ENCODE measurements at places on chromosomes 1 and 21.

DNA sequence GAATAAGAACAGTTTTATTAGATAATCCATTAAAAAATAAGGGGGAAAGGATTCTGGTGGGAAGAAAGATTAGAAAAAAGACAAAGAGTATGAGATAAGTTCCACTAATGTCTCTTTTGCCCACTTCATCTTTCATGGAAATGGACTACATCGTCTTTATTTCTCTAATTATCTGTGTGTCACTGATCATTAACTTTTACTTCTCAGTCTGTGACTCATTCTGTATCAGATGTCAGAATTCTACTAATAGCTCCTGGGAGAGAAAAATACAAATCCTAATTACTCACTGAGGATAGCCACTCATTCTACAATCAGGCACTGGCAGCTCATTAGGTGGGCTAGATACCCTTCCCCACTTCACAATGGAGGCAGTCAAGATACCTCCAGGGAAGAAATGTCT lies 41.7 kb downstream of the ILDR2 start:
- no peak for DNase-seq

- no peak for DNase-seq
Observed at GRCh38 chr21:38830671-38831525, 25.2 kb downstream of the ETS2 start.

GRCh38 chr1:234154320-234155251 lies 218.7 kb upstream of the COA6 start:
- peak; percentile 60 for DNase-seq

DNA sequence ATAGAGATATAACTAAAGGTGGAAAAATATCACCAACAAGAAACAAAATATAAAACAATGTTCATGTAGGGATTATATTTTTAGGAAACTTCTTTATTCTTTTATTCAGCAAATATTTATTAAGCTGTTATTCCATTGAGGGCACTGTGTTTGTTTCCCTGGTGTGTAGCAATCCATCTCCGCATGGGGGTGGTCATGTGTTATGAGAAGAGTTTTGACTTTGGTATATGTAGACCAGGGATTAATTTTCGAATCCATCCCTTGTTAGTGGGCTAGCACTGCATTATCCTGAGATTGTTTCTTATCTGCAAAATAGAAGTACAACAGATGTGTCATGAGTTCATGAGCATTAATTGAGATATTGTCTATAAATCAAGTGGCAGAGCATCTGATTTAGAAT lies 190.2 kb upstream of the LRRC7 start:
- no peak for DNase-seq

GRCh38 chr1:26119892-26120608 lies 8.4 kb downstream of the PDIK1L start:
- no peak for DNase-seq

GRCh38 chr1:235712812-235713211 lies 63.2 kb upstream of the GNG4 start:
- no peak for DNase-seq

DNA sequence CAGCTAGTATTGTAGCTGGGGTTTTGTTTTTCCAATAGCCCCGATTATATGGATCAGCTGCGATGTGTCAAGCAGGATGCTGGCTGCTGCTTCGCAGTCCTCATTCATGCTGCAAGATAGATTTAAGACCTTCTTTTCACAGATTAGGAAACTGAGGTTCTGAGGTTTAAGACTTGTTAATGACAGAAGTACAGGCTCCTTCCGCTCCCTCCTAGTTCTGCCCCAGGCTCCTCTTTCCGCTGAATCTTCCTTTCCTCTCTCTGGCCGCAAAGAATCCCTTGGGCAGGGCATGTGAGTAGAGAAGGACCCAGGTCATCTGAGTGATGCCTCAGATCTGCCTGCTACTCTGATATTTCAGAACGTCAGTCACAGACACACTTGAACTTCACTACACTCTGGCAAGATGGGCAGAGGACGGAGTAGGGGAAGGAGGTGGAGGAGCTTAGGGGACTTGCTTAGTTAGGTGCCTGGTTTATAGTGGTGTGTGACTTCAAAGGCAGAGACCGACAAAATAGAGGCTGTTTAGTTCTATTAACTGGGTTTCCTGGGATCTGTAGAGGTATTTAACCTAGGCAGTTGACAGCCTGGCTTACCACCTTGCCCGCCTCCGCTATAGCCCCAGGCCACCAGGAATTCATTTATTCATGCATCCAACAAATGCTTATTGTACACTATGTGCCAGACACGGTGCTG lies 4.2 kb downstream of the IGSF21 start:
- DNase-seq = no peak

- DNase-seq = no peak
Observed at GRCh38 chr1:40243351-40243750, 4.4 kb upstream of the TMCO2 start.

- DNase-seq = no peak
Observed at GRCh38 chr1:24089743-24090555, 22.0 kb downstream of the MYOM3 start.

DNA sequence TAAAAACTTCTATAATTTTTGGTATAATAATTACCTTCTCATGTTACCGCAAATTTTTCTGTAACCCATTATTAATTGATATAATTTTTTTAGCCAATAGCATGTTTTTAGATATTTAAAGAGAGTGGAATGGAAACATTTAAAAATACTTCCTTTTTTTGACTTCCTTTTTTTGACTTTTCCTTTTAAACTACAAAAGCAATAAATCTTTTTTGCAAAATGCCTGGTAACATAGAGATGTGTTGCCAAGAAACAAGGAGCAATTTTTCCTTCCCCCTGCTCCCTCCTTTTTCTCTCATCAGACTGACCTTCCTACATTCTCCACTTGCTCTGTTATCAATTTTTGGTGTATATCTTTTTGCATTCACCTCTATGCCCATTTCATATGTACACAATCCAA lies 666.2 kb downstream of the ADGRL2 start:
- no peak for DNase-seq

DNA sequence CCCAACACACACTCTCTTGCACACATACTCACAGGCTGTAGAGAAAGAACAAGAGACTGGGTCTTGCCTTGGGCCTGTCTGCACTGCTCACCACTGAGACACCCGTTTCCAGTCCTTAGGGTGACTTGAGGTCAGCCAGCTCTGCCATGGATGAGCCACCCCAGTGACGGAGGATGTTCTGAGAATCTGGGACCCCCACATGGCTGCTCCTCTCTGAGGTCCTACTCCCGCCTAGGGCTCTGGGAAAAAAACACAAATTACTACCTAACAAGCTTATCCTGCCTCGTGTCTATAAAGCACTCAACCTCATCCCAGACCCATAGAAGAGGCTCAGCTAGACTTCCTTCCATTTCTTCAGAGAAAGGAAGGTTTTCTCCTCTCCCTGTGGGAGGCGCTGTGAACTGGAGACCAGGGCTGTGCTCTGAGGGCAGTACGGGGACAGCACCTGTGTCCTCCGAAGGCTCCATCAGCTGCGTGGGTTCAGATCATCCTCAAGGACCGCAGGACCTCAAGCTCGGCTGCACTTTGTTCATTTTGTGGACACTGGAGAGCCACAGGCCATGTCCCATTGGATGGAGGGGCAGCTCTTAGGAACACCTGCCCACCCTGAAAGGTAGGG lies 4.3 kb upstream of the CLEC20A start:
- no peak for DNase-seq

DNA sequence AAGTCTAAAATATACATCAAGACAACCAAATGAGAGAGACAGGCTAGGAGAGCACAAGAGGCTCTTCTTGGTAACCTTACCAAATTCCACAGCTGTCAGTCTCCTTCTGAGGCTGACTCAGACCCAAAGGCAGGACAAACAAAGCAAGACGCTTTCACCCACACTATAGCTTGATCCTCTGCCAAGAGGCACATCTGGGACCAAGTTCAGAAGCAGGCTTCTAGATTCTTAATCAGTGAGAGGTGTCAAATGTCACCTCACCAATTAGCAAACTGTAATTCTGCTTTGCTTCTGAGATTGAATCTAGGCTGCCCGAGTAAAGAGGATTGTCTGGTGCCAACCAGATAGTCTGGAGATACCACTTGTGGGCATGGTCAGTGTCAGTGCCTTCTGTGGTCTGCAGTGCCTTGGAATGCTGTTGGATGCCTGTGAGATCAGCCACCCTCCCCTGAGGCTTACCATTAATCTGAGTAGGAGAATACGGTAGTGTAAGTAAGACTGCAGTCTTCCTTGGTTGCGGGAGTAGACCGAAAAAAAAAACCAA lies 151.0 kb downstream of the FMN2 start:
- DNase-seq = no peak

DNA sequence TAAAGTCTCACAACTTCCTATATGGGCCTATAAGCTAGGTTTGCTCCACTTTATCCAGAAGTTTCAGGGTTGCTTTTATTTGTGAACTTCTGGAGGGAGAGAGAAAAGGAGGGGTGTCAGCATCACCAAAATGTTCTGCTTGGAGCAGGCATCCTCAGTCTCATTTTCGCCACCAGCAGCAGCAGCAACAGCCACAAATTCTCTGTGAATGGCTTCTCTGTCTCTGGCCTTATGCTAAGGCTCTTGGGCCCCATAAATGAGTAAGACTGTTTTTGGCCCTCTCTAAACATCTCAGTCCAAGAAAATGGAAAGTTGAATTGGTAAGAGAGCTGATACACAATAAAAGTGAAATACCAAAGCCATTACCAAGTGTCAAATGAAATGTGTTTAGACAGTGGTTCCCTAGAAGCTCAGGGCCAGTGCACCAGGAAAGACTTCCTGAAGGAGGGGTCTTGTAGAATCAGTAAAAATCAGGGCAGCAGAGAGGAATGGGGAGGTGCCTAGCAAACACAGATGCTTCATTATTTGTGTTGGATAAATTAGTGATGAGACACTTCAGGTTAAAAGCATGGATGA lies 53.0 kb upstream of the SPATA6 start:
- DNase-seq = no peak

DNA sequence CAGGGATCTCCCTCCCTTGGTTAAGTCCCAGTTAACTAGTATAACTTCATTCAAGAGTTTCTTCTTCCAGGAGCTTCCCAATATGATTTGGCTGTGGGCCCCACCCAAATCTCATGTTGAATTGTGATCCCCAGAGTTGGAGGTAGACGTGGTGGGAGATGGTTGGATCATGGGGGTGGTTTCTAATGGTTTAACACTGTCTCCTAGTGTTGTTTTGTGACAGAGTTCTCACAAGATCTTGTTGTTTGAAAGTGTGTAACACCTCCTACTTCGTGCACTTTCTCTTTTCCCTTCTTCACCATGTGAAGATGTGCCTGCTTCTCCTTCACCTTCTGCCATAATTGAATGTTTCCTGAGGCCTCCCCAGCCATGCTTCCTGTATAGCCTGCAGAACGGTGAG lies 251.8 kb upstream of the FGGY start:
- no peak for DNase-seq

GRCh38 chr1:10484521-10484920 lies 9.8 kb downstream of the PEX14 start:
- DNase-seq = no peak

DNA sequence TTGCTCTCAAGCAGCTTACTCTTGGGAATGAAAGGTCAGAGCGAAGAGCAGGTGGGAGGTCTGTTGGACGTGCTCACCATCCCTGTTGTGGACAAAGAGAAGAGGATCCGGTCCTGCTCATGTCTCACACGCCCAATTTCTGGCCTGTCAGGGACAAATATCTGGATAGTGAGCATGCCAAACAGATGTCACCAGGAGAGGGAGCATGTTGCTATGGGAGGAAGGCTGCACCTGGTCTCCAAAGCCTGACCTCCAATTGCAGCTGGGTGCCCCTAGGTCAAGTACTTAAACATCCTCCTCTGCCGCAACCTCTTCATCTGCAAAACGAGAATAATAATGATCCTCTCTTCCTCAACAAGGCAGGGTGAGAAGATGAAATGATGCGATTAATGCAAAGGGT lies 53.4 kb downstream of the DMRTA2 start:
- DNase-seq = no peak

GRCh38 chr1:28130901-28131300 lies 42.5 kb upstream of the EYA3 start:
- DNase-seq = no peak

GRCh38 chr1:218945050-218945449 lies 228.6 kb upstream of the LYPLAL1 start:
- no peak for DNase-seq

DNA sequence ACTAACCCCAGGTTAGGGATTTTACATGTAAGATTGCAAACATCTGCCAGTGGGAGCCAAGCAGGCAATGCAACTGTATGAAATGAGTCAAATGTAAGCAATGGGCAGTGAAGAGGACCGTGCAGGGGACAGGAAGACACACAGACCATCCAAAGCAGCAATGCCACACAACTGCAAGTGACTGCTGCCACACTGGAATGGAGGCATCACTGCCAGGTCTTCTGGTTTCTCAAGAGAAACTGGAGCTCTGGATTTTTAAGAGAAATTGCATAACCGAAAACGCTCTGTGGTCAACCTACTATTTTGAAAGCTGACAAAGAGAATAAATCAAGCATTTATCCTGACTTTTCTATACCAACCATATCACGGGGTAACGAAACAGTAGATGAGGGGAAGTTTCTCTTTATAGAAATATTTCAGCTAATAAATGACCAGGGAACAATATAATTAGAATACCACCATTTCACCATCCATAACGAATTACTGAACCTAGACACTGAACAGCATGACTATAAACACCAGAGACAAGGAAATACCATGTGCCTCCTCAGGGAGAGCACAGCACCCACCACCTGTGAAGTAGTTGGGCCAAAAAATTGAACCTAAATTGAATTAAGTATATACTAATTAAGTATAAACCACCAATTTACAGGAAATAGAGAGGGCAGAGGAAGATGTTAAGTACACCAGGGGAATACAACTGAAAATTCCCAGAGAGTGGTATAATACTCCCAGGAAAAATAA lies 4.4 kb downstream of the AK2 start:
- DNase-seq = no peak

DNA sequence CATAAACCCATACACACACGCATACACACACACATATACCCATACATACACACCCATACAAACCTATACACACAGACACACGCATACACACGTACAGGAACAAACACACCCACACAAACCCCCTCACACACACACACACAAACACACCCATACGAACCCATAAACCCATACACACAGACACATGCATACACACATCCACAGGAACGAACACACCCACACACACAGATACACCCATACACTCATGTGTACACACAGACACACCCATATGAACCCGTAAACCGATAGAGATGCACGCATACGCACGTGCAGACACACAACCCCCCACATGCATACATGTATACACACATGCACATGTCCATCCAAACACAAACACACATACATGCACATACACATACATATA lies 9.5 kb downstream of the WNT9A start:
- DNase-seq = no peak

GRCh38 chr1:245370905-245371581 lies 216.3 kb downstream of the KIF26B start:
- DNase-seq = peak; percentile 81

- no peak for DNase-seq
Observed at GRCh38 chr1:92488832-92489231, 2.1 kb upstream of the GFI1 start.

DNA sequence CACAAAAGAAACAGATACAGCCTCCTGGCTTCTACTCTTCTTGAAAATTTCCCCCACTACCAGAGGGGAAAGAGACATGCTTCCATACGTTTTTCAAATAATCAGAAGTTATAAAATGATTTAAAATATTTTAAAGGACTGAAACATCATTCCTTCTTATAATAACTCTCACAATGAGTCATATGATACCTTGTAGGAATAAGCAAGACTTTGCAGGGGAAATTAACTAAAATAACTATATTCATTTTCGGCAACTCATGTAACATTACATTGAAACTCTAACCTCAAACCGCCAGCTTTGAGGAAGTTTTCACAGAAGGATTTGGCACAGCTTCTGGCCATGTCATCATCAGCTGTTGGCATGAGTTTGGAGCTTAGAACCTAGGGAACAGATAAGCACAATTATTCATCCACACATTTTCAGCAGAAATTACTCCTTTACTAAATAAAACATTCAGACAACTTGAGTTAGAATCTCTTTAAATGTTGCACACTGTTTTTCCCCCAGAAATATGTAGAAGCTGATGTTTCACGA lies 85.9 kb downstream of the USP24 start:
- no peak for DNase-seq

Data from cerebellar nuclear complex (tissue), 1 donor.